KBM-7 (cell line): ENCODE measurements at places on chromosomes 1 and 21.

- DNase-seq, result no peak
These were observed 42.6 kb upstream of the COL6A1 start for GRCh38 chr21:45938811-45939520.

DNA sequence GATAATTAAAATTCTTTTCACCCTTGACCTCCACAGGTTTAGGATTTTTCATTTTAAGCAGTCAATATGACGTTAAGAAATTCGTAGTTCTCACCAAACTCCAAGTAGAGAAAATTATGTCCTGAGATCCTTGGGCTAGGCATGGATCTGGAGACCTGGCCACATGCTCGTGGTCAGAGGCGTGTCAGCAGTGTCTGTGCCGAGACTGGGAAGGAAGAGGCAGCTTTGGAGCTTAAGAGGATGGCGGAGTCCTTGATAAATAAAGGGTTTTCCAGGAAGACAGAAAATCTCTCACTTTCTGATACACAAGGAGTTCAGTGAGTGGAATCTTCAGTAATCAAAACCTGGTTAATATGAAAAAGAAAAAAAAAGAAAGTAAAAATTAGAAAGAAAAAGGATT is 17.0 kb downstream of the RHOU start:
- no peak for DNase-seq

DNA sequence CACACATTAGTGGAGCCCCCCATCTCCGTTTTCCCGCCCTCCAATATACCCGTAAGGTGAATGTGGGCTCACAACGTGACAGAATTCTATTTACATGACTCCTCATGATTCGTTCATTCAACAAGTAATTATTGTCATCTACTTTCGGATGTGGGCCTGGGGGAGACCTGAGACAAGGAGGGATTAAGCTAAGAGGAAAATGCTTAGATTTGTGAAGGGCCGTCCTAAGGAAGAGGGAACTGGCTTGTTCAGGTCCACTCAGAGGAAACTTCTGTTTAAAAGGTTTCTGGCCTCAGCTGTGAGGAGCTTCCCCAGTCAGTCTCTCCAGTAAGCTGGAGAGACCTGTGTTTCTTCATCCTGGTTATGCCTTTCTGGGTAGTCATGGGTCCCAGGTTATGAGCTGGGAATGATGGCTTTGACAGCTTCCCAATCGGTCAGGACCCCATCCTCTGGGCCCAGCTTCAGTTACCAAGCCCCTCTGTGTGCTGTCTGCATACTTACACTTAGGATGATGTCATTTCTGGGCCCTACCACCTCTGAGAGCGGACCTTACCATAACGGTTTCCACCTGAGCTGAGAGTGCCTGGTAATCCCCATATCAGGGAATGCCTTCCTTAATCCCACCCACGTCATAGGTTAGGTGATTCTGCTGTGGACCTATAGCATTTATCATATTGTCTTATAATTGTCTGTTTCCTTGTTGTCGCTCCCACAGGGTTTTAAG is 687 bp upstream of the ERI3 start:
- DNase-seq, result no peak

DNA sequence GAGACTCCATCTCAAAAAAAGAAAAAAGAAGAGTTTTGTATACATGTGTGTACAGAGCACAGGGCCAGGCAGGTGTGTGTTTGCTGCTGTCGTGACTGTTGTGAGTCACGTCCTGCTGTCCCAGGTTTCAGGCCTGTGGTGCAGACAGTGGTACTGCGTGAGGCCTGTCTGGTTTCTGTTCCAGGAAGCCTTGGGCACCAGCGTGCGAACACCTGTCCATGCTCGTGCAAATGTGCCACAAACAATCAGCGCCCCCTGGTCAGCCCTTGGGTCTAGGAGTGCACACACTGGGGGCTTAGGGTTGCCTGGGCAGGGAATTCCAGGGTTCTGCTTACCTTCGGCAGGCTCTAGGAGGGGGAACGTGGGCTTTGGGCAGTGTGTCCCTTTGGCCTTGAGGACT is 16.9 kb downstream of the GPR157 start:
- DNase-seq, result no peak

DNA sequence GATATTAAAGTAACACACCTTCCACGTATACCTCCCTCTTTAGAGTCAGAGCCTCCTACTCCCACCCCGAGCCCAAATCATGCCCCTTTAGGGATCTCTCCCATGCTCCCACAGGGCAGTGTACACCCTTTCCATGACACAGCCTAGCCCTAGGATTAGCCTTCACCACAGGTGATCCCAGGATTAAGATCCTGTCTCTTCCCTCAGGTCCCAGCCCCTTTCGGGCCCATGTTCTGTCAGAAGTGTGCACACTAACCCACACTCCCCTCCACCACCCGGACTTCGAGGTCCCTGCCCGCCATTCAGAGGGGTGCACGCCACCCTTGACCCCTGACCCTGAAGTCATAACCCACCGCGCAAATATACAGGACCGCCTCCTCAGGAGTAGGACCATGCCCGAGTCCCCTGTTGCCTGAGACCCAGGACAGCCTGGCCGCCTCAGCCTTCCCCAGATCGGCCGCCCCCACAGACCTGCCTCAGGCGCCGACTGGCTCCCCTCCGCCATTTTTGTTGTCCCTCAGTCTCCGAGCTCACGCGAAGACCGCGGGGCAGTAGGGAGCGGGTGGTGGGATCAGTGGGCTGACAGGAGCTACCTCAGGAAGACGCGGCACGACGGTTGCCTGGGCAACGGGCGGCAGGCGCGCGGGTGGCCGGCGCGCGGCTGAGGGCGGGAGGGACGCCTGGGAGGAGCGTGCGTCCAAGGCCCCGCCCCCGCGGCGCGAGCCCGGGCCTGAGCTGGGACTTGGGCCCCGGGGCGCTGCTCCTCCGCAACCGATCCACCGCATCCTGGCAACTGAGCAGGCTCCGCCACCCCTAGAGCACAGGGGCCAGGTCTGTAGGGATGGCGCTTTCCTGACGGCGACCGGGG is at the start of gene AGBL4:
Gene AGBL4 (minus strand): TSS at position 663 of the 868 bp plus-strand sequence.
- peak; percentile 9 for DNase-seq

- no peak for DNase-seq
These were observed 48.3 kb downstream of the DDR2 start for GRCh38 chr1:162680419-162681121.
